ENCODE measurements at places on chromosomes 5 and 9. TPM values are rescaled to one million over a fixed set of nuclear protein-coding genes. Genes with fewer than 3 reads are reported as not detected.
A peak's percentile ranks its signal among the peaks of the same experiment; 100 is the strongest.

- peak overlapping the region; percentile 95 for H3K27ac ChIP-seq
- no peaks in the 10 kb centered on the region for H3K27me3 ChIP-seq
- H3K4me3 ChIP-seq = no peak overlapping the region
- no peaks in the 10 kb centered on the region for H3K36me3 ChIP-seq
- peaks cover 24% of the 10 kb centered on the region for H3K4me1 ChIP-seq
- DNase-seq = no peak
These were observed 2.3 kb downstream of the DENND4C start for GRCh38 chr9:19232823-19233194.

- no peaks in the 10 kb centered on the region for H3K27me3 ChIP-seq
- H3K4me3 ChIP-seq = no peak overlapping the region
- peaks cover 10% of the 10 kb centered on the region for H3K4me1 ChIP-seq
- no peaks in the 10 kb centered on the region for H3K36me3 ChIP-seq
- no peak overlapping the region for H3K27ac ChIP-seq
These were observed 27.3 kb upstream of the TRIM14 start for GRCh38 chr9:98146101-98146991.

DNA sequence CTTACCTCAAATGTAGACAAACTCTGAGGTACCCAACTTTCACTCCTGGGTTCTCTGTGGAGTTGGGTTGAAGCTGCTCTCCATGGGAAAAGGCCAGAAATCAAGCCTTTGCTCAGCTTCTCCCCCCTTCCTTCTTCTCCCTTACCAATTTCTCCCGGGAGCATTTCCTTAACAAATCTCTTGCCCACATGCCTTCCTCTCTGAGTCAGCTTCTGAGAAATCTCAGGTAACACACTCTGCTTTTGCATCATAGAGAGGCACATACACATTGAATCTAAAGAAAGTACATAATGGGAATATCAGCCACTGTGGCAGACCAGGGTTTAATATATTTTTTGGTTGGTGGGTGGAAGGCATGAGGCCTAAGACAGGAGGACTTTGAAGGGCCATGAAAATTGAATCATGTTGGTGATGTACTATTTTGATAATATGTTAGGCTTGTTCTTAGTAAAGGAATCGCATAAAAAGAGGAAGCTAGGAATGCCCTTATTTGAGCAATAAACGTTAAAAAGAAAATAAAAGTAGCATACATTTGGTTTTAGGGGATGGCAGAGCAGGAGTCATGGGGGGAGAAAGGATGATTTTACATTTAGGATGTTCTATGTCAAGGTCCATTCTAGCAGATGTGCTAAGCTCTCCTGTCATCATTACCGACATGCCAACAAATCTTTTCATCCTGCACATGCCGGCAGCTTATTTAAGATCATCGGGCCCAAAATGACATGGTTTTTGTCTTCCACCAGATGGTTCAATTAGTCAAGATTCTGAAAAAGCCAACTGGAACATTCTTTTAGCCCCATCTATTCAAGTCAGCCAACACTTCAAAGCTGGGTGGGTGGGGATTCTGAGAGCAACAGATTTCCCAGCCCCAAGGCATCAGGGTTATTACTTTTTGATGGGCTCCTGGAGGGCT lies 199.5 kb upstream of the CLINT1 start:
- H3K4me1 ChIP-seq = no peaks in the 10 kb centered on the region
- no peaks in the 10 kb centered on the region for H3K36me3 ChIP-seq
- H3K27me3 ChIP-seq = no peaks in the 10 kb centered on the region
- DNase-seq = no peak
- H3K27ac ChIP-seq = no peak overlapping the region

GRCh38 chr5:69368458-69369339 lies 621 bp downstream of the AK6 start:
- peak overlapping the region; percentile 97 for H3K4me3 ChIP-seq
- peaks cover 14% of the 10 kb centered on the region for H3K36me3 ChIP-seq
- H3K4me1 ChIP-seq = peaks cover 21% of the 10 kb centered on the region

DNA sequence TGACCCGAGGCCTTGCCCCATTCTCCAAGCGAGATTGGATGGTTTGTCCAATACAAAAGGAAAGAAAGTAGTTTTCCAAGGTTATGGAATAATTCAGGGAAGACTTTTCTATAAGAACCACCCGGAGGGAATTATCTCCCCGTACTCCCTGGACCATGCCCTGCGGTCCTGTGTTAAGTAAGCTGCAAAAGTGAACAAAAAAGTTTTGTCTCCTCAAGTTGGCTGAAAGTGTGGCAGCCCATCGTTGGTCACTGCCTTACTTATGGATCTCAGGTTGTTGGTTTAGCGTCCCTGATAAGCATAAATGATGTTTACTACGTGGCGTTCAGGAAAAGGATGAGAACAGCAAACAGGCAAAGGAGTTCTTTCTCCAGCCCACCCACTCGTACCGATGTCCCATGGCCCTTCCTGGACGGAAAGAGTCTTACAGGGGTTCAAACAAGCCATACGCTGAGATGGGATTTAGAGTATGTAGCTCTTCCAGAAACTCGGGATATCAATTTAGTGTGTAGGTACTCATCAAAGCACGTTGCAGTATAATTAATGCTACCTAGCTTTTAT lies 413 bp upstream of the AUH start:
- peaks cover 27% of the 10 kb centered on the region for H3K4me1 ChIP-seq
- no peaks in the 10 kb centered on the region for H3K27me3 ChIP-seq
- peak overlapping the region; percentile 98 for H3K27ac ChIP-seq

Gene ITK
- 3.3 TPM for total RNA-seq

DNA sequence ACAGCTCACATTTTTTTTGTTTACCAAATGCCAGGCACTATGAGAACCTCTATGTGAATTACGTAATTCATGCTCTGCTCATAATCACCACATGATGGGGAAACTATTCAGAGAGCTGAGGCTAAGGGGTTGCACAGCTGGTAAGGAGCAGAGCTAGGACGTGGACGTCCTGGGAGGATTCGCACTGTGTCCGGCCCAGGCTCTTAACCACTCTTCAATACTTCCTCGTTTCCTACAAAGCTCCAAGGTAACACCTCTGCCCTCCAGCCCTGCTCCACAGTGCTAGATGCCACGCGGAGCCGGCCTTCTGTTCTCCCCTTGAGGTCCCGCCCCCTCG lies 8.7 kb downstream of the PHF19 start:
- H3K4me1 ChIP-seq = no peaks in the 10 kb centered on the region
- H3K36me3 ChIP-seq = no peaks in the 10 kb centered on the region
- no peak for DNase-seq

Gene DAPK1
- 36.5 TPM for total RNA-seq

DNA sequence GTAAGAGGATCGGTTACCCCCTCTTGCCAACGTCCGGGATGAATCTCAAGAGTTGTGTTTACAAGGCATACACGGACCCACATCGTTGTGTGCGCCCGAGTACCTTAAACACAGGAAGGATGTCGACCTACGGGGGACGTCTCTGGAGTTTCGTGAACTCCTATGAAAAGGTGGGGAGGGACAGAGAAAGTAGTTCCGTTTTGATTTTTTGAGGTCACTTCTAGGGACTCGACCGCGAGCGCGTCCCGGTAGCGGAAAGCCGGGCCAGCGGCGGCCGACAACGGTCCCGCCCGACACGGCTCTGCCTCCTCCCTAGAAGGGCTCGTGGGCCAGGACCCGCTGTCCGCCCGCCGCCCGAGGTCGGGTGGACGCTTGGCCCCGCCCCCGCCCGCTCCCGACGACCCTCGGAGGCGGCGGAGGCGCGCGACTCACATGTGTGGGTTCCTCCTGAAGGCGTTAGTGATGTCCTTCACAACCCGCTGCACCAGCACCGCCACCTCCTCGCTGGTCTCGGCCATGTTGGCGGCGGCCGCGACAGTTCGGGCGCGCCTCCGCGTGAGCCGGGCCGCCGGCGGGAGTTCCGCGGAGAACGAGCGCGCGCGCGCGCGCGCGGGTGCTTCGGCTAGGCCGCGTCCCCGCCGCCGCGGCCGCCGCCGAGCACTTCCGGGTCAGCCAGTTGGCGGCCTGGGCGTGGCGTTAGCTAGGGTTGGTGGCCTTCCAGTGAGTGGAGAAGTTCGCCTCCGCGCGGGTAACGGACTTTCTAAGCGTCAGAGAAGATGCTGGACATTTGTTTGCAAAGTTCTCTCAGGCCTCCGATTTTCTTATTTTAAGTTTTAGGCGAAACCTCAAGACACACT lies at the start of gene PTAR1:
TSS of gene PTAR1 (minus strand) at position 591 of the 857 bp plus-strand sequence. CDS start at position 518, 73 bp downstream.
- H3K27ac ChIP-seq = peak within 1 kb of the TSS; percentile 95
- peaks cover 4% of the 10 kb centered on the region for H3K4me1 ChIP-seq
- H3K27me3 ChIP-seq = no peaks in the 10 kb centered on the region
- peak; percentile 90 for DNase-seq
- no peaks in the 10 kb centered on the region for H3K36me3 ChIP-seq

DNA sequence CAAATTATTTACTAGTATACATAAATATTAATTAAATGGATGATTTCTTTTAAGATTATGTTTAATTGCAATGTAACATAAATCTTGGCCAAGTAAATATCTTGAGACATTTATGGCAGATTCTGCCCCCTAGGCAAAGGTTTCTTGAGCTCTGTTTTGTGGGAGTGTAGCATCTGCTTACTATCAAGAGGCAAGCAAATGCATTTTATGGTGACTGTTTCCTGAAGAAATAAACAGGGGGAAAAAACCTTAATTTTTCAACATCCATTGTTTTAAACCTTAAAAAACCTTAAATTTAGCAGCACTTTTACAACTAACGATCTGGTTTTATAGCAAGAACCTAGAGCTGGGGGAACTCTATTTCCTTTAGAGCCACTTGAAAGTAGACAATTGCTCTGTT lies 25.7 kb upstream of the FREM1 start:
- H3K4me1 ChIP-seq = no peaks in the 10 kb centered on the region
- H3K4me3 ChIP-seq = no peak overlapping the region
- no peaks in the 10 kb centered on the region for H3K27me3 ChIP-seq
- no peaks in the 10 kb centered on the region for H3K36me3 ChIP-seq

DNA sequence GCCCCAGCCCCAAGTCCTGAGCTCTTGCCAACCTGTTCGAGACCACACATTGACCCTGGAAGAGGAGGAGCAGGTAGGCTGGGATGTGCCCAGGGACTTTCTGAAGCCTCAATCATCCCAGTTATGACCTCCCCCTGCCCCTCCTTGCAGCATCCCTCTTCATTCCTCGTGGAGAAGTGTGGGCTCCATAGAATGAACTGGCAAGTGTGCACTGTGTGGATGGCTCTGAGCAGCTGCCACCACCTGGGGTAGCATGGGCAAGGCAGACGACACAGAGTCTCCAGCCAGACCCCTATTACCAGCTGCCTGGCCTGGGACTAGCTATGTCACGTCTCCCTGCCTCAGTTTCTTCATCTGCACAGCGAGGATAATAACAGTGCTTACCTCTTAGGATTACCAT lies 33.5 kb downstream of the GADD45G start:
- H3K27ac ChIP-seq = no peak overlapping the region
- no peaks in the 10 kb centered on the region for H3K27me3 ChIP-seq
- DNase-seq = no peak
- no peak overlapping the region for H3K4me3 ChIP-seq
- H3K36me3 ChIP-seq = no peaks in the 10 kb centered on the region

Gene FGF18
- 1.4 TPM for total RNA-seq

Gene ANKRD34B
- not detected for total RNA-seq

DNA sequence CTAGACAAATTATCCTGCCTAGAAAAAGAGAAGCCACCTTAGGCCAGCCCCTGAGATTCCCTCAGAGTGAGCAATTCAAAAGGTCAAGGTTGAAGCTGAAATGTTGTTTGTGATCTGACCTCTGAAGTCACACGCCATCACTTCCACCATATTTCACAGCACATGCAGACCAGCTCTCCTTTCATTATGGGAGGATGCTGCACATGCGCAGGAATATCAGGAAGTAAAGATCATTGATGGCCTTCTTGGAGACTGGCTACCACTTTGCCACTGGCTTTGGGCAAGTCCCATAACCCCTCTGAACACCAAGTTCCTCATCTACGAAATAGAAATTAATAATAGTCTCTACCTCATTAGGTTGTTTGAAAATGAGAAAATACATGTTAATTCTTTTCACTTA lies 39.5 kb downstream of the CDO1 start:
- DNase-seq = no peak
- no peaks in the 10 kb centered on the region for H3K36me3 ChIP-seq
- H3K27ac ChIP-seq = no peak overlapping the region
- no peaks in the 10 kb centered on the region for H3K27me3 ChIP-seq
- H3K4me1 ChIP-seq = no peaks in the 10 kb centered on the region
